Activated CD4-positive, alpha-beta T cell treated with anti-CD3 and anti-CD28 coated beads for 4 hours (primary cell): ENCODE measurements at places on chromosomes 16 and 17.
A peak's percentile ranks its signal among the peaks of the same experiment; 100 is the strongest.

DNA sequence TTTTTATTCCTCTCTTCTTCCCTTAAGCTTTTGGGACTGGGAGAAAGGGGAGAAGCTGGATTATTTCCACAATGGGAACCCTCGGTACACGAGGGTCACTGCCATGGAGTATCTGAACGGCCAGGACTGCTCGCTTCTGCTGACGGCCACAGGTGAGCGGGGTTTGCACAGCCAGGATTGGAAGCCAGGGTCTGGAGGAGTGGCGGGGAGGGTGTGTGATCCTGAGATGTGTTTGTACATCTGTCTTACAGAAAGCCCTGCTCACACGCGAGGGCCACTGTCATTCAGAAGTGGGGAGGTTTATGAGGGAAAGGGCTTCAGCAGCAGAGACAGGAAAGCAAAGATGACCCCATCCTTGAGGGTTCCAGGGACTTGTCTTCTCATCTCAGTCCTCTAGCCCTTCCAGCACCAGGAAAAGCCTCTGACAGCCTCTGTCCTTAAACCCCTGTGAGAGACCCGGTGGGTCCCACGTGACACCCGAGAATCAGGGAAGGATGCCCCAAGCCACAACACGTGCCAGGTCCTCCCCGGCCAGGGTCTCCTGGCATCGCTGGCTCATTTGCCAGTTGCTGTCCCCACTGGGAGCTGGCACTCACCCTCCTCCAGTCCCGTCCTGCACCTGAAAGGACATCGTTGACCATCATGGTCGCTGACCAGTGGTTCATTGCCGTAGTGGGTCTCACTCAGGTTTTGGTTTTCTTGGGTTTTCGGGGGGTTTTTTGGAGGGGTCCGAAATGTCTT lies 44.3 kb upstream of the CHMP6 start:
- no peak for DNase-seq

DNA sequence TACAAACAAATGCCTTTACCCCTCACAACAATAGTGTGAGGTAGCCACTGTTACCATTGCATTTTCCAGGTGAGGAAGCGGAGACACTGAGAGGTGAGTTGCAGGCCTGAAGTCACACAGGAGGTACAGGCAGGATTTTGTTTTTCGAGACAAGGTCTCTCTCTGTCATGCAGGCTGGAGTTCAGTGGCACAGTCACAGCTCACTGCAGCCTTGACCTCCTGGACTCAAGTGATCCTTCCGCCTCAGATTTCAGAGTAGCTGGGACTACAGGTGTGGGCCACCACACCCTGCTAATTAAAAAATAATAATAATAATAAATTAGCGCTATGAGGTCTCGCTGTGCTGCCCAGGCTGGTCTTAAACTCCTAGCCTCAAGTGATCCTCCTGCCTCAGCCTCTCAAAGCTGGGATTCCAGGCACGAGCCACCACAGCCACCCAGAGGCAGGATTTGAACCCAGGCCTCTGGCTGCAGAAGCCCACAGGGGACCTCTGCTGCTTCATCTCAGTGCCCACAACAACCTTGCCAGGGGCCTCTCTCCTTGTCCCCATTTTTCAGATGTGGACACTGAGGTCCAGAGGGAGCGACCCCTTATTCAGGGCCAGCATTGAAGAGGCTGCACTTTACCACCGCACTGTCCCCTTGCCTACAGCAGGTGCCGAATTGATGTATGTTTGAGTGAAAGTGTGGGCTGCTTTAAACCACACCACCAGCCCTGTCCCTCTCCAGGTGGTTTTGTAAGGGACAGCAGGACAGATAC lies 16.0 kb upstream of the CIBAR2 start:
- DNase-seq: no peak

GRCh38 chr17:49819138-49819537 lies 28.7 kb downstream of the TAC4 start:
- peak; percentile 5 for DNase-seq

- no peak for DNase-seq
Measured at GRCh38 chr17:61726977-61727376, 136.0 kb upstream of the NACA2 start.

DNA sequence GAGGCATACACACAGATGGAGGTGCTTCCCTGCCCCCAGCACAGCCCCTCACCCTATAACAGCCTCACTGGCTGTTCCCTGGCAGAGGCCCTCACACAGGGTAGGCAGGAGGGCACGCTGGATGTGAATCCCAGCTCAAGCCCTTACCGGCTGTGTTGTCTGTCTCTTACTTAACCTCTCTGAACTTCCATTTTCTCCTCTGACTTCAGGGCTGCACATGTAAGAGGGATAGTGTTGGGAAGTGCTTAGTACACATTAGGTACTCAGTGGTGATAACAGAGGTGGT lies 24.6 kb upstream of the EIF1 start:
- DNase-seq: no peak

DNA sequence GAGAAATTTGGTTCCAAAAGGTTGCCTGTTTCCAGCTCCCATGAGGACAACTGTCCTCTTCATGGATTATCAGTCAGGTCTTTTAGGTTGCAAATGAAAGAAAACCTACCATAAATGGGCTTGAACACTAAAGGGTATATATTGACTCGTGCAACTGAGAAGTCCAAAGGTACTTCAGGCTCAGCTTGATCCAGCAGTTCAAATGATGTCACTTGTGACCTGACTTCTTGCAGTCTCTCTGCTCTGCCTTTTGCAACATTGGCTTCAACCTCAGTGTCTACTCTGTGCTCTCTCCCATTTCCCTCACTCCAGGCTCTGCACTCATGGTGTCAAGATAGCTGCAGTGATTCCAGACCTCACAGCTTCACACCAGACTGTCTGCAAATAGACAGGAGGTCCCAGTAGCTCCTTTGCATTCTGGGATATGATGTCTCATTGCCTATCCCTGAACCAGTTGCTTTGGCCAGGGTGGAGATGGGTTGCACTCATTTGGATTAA lies 5.5 kb upstream of the CALB2 start:
- DNase-seq: no peak

DNA sequence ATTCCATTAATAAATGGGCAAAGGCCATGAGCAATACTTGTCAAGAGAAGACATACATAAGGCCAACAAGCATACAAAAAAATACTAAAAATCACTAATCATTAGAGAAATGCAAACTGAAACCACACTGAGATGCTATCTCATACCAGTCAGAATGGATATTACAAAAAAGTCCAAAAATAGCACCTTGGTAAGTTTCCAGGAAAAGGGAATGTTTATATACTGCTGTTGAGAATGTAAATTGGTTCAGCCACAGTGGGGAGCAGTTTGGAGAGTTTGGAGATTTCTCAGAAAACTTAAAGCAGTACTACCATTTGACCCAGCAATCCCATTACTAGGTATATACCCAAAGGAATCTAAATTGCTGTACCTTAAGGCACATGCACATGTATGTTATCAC lies 467.7 kb downstream of the CDH11 start:
- no peak for DNase-seq

- DNase-seq: no peak
Measured at GRCh38 chr16:27330542-27330941, 16.8 kb downstream of the IL4R start.

- no peak for DNase-seq
Measured at GRCh38 chr17:31853911-31854470, 5.1 kb downstream of the COPRS start.

DNA sequence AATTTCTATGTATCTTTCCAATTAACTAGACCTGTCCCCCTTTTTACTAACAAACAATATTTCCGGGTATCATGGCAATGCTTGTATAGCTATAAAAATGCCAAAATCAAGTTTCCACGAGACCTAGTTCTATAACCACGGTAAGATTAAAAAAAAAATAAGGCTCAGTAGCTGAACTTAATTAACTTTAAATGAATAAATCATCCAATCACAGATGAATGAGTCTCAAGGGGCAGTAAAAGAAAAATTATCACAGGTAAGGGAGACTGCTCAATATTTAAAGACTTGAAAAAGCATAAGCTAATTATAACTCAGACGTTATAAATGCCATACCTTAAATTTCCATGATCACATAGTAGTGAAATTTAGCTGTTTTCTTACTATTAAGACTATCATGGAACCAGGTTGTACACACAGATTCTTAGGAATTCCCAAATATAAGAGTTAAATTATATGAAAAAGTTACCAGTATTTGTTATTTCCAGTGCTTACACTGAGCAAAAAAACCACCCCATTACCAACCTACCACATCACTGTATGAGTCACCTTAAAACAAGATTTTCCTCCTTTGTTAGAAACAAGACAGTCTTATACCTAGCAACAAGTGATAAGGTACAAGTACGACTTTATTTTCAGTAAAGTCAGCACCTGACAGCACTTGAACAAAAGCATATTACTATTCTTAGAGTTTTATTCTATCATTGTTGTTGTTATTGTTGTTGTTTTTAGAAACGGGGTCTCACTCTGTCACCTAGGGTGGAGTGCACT lies 20.6 kb downstream of the SSH2 start:
- no peak for DNase-seq

DNA sequence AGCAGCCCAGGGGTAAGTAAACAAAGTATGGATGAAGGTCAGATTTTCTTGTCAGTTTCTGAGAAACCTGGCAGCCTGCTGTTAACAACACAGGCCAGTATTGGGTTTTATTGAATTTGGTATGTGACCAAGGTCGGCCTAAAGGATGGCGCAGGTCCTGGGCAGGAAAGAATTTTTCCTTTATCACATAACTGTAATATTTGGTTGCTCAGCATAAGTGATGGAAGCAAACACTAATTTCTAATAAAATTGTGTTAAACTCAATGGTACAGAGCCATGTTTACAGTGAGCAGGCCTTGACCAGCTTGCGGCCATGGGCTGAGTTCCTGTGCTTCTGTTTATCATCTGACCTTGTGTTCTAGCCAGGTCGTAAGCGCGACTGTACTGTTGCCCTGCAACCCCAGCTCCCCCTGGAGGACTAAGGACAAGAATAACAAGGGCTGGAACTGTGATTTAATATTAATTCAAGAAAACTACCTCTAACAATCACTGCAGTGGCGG lies 10.5 kb downstream of the POLDIP2 start:
- no peak for DNase-seq

DNA sequence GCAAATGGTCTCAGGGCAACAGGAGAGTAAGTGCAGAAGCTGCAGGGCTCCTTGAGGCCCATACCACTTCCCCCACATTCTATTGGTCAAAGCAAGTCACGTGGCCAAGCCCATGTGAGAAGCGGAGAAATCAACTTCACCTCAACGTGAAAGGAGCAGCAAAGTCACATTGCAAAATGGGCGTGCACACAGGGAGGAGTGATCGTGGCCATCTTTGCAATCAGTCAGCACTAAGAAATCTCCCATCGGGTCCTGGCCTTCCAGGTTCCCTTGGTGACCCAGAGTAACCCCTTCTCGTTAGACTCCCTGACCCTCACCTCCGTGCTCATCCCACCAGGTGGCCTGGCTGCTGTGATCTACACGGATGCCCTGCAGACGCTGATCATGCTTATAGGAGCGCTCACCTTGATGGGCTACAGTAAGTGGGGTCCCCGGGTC lies 38.0 kb downstream of the SLC5A11 start:
- DNase-seq: no peak

GRCh38 chr17:38558728-38559050 lies 47.1 kb downstream of the SRCIN1 start:
- no peak for DNase-seq

DNA sequence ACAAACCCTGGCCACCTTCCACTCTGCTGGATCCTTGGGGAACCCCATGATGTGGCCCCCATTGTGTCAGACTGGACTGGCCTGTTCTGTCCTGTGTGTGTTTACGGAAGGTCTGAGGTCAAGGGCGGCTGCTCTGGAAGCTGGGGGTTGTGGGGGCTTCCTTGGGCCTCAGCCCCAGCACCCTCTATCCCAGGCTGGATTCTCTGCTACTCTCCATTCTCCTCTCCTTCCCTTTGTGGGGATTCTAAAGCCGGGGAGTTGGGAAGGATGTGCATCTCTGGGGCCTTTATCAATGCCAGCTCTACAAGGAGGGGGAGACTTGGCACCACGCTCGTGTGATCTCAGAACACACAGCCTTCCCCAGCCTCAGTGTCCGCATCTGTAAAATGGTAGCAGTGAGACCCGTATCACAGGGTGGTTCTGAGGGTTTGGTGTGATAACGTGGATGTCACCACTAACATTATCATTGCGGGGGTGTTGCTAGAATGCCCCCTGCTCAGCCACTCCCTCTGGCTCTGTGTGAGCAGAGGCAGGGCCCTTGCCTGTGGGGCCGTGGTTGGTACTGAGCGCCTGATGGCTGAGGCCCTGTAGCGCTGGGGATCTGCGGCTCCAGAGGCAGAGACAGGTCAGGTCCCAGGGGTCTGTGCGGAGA lies 18.1 kb downstream of the ADGRG1 start:
- no peak for DNase-seq

GRCh38 chr17:55699181-55699860 lies 23.3 kb downstream of the TMEM100 start:
- no peak for DNase-seq

DNA sequence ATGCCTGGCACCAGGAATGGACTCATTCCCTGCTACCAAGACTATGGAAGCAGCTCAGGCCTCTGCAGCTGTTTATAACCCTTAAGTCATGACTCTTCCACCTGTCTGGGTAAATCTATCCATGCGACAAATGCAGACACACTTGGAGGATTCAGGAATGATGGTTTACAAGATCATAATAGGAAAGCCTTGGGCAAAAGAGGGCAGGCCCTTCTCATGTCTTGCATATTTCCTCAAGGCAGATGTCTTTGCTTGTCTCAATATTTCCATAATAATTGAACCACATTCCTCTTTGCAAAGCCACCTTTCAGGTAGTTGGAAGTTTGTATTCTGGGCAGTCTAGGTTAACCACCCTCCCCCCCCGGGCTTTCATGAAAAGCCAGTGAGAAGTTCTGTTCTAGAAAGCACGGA lies 884 bp upstream of the JPT1 start:
- DNase-seq: no peak

- no peak for DNase-seq
Measured at GRCh38 chr16:30882429-30883310, 11.2 kb downstream of the BCL7C start.
